OCI-LY7 (cell line): ENCODE measurements at places on chromosomes 12 and 14.
A peak's percentile ranks its signal among the peaks of the same experiment; 100 is the strongest.

GRCh38 chr12:130838284-130838950, 633 bp downstream of the STX2 start:
- DNase-seq = peak; percentile 29

DNA sequence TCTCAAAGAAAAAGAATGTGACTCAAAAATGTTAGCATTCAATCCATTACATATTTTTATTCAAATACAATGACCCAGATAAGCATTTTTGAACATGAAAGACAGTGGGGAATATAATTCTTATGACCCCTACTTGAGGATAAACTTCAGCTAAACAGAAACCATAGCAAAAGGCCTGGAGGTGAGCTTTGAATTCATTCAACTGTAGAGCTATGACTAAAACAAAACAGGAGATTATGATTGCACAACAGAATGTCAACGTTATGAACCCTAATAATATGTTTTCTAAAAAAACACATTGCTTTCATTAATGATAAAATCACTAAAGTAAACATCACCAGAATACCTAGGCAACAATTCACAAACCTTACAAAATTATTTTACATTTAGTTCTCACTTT, 27.8 kb downstream of the EFCAB11 start:
- DNase-seq = no peak

DNA sequence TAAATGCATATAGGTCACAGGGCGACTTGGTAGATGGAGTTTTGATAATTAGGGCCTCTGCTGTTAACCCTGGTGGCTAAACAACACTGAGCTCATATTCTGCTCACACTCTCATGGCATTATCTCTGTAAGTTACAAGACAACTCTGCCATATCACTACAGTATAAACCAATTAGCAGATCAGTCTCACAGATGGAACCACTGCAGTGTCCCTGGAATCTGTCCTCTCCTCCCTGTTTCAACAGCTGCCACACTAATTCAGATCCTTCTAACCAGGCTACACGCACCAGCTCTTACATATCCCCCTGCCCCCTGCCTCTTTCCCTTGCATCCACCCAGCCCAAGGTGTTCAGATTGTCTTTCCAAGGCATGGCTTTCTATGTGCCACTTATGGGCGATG, 161.0 kb upstream of the RMST start:
- no peak for DNase-seq

- no peak for DNase-seq
Measured at GRCh38 chr12:44677724-44678123, 198.4 kb downstream of the NELL2 start.

DNA sequence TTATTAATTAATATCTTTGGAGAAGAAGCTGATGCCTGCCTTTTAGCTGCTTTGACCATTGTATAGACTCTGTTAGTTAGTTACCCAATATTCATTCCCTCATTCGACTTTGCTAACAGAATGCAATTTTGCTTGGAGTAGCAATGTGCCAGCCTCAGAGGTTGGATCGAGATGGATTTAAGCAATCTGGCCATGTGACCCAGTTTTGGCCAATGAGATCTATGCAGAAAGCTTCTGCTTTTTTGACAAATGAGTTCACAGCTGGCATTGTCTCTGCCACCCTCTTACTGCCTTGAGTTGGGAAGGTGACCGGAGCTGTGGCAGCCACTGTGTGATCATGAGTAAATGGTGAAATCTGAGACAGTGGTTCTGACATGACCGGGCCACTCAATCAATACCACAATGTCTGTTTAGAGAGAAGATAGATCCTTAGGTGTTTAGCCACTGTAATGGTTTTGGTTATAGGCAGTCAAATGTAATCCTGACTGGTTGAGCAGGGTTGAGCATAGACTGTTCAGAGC, 74.9 kb upstream of the MED13L start:
- no peak for DNase-seq

DNA sequence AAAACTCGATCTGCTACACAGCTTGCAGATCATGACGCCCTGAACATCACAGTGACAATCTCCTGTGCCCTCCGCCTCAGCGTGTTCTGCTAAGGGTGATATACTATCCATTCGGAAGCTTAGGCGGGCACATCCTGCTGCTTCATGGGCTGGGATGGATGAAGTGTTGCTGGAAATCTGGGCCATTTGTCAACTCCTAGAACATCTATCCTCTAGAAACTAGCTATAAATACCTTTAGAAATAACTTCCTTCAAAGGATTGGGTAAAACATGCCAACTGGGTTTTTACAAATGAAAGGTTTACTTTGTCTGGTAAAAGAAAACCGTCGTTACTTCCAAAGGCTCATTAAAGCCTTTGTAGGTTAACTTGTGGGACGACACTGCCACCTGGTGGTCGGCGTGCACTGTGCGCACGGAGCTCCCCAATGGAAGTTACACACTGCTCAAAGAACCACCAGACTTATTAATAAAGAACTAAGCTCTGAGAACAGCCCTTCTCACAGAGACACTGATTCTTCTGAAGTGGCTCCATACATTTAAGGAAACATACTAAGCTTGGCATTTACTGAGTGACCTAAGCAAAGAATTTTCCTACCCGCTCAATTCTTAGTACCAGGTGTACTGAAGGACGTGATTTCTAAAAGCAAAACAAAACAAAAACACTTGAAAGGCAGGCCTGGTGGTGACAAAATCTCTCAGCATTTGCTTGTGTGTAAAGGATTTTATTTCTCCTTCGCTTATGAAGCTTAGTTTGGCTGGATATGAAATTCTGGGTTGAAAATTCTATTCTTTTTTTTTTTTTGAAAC, 21.6 kb upstream of the CACNA2D4 start:
- peak; percentile 80 for DNase-seq

GRCh38 chr12:73225941-73226340, 953.8 kb downstream of the TRHDE start:
- no peak for DNase-seq

GRCh38 chr12:104827587-104827986, 130.5 kb downstream of the SLC41A2 start:
- DNase-seq = no peak
